ENCODE measurements at places on chromosomes 13 and 19.

- no peak for DNase-seq
These were observed 3.2 kb downstream of the SHANK1 start for GRCh38 chr19:50716178-50717025.

DNA sequence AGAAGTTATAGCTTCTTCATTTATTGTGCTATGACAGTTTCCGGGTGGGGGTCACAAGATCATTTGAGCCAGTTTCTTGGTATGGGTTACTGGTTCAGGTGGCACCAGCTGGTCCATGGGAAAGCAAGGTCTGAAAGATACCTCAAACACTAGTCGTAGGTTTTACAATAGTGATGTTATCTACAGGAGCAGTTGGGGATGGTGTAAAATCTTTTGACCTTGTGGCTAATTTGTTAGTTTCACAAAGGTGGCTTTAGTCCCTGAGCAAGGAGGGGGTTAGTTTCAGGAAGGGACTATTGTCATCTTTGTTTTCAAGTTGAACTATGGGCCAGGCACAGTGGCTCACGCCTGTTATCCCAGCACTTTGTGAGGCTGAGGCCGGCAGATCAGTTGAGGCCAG lies 24.6 kb downstream of the CHST8 start:
- no peak for DNase-seq

- no peak for DNase-seq
These were observed 651.2 kb downstream of the SLITRK6 start for GRCh38 chr13:85148009-85148408.

DNA sequence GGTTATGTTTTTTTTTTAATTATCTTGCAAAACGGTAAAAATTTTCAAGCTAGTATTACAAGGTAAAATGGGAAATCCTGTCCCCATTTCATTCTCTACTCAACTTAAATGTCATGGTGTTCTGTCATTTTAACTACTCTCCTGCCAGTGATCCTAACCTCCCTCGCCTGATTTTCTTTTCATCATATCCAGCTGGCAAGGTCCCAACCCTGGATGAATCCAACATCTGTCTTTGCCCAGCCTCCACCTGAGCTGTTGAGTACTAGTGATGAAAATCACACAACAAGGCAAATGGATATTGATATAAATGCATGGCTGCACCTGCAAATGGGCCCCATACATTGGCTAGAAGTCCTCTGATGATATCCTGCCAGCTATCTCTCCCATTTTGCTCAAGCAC lies 6.9 kb upstream of the CDK8 start:
- DNase-seq = no peak

- DNase-seq = no peak
These were observed 22.4 kb downstream of the GTF2F2 start for GRCh38 chr13:45142440-45143345.

DNA sequence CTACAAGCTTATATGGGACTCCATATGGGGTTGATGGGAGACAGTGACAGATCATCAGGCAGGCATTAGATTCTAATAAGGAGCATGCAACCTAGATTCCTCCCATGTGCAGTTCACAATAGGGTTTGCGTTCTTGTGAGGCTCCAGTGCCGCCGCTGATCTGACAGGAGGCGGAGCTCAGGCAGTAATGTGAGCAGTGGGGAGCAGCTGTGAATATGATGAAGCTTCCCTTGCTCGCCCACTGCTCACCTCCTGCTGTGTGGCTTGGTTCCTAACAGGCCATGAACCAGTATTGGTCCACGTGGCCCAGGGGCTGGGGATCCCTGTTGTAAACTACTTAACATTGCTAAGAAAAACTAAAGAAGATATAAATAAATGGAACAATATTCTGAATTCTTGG lies 378.4 kb downstream of the KCNRG start:
- no peak for DNase-seq

- DNase-seq = no peak
These were observed 486 bp downstream of the ZNF808 start for GRCh38 chr19:52527956-52528351.

- DNase-seq = no peak
These were observed 379.1 kb downstream of the SUCLA2 start for GRCh38 chr13:47621931-47622330.

- no peak for DNase-seq
These were observed 26.4 kb downstream of the GRTP1 start for GRCh38 chr13:113337556-113337955.

- no peak for DNase-seq
These were observed 1.3 kb downstream of the RPS16 start for GRCh38 chr19:39434123-39435076.

GRCh38 chr19:49689133-49690078 lies at the start of gene ADM5:
Gene ADM5, plus strand, starts transcription at chr19:49689594. Its CDS starts 244 bp downstream, at chr19:49689838.
- DNase-seq = no peak

DNA sequence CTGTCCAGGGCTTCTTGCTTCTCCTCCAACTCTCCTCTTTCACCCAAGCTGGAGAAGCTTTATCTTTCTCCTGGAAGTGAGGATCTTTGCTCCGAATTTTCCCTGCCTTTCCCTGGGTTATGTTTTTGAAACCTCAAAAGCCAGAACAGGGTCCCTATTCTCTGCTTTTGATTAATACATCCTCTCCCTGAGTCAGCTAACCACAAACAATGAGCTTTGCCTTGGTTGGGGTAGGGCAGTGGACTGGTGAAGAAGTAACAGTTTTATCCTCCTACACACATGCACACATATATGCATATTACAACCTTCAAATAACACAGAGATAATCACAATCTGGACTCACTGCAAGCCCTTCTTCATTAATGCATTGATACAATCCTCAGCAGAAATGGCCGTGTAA lies 44.6 kb downstream of the DLEU7 start:
- DNase-seq = no peak
